ENCODE measurements at places on chromosomes 2 and 18.

- no peak for DNase-seq
These were observed 2.3 kb upstream of the ACTG2 start for GRCh38 chr2:73890301-73891092.

DNA sequence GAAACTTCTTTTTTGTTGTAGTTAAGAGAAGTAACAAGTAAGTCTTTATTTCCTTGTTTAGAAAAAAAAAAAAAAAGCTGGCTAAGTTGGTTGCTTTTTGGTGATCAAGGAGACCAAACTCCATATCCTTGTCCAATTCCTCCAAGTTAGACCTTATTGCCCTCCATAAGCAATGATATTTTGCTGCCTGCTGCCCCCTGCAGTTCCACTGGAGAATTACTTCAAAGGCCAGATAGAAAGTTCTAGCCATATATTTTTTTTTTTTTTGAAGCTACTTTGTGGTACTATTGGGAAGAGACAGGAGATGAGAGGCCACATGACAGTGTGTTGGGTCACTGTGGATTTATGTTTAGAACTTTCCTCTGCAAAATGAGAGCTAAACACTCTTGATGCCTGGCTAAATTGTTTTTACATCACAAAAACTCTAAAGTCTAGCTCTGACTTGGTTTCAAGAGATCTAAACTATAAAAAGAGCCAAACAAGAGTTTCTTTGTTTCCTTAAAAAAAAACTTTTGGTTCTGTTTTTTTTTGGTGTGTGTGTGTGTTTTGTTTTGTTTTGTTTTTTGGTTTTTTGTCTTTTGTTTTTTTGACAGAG is 80.7 kb upstream of the RASGRP3 start:
- peak; percentile 2 for DNase-seq

DNA sequence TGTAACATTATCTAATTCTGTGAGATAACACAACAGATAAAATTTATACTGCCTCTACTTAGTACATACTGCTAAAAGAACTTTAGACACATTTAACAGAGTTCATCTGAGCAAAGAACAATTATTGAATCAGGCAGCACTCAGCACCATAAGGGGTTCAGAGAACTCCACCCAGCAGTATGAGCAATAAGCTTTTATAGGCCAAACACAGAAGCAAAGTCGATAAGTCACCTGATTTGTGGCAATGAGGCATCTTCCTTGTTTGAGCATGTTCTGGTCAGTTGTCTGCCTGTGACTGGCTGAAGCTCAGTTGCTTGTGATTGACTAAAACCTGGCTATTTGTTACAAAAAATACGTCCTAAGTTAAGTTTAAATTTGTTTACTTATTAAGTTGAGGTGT is 746.1 kb upstream of the DDX18 start:
- DNase-seq = no peak

DNA sequence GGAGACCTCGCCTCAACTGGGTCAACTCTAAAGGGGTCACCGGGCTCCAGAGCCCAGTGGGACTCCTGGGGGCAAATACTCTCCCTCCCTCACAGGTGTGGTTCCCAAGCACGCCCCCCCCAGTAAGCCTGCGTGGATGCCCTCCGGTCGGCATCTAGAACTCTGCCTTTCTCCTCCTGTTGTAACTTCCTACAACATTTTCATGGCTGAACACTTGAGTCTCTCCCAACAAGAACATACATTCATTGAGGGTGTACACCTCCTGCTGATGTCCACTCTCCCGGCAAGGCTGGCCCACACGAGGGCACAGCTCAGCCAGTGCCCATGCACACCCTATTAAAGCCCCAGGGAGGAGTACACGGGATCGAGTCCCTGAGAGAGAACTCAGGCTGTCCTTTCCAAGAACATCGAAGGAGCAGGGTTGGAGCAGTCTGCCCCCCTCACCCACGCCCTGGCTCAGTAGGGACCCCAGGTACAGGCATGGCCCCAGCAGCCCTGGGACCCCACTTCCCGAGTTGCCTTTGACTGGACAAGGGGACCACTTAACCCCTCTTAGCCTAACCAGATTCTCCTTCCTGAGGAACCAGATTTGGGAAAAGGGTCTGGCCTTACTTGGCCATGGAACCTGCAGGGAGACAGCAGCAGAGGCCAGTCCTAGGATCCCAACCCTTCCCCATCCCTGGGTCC is 37.4 kb downstream of the FAM178B start:
- no peak for DNase-seq

GRCh38 chr18:54023471-54023870 is 201.0 kb downstream of the MBD2 start:
- no peak for DNase-seq

DNA sequence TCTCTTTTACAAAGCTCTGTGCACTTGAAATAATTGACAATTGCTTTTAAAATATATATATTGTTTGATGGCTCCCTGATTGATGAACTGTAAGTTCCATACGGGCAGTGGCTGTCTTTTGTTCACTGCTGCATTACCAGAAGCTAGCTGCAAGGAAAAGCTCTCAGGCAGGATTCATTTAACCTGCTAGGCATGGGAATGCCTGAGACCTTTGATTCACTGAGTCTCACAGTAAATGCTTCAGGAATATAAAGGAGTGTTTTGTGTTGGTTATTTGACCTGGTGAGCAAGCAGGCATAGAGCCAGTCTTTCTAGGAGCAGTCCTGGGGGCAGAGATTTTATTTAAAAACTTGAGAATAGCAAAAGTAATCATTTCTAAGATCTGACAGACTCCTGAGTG is 193.2 kb upstream of the ITGA4 start:
- DNase-seq = no peak

DNA sequence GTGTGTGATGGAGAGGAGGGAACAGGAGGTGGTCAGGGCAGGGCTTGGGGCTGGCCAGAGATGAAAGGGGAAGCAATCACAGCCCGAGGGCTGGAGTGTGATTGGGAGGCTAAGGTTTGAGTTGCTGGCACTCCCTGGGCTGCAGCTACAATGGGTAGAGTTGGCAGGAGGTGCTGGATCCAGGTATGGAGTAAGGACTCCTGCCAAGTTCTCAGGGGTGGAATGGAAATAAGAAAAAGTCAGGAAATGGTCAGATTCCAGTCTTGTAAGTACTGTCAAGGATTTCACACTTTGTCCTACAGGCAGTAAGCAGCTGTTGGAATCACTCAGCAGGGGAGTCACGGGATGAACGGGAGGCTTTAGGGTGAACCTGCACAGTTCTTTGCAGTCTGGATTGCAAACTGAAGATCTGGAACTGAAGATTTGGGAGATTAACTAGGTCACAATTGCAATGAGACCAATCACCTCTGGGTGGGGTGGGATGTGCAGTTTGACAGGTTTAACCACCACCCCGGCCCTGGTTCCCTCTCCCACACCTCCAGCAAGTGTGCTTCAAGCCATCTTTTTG is 10.9 kb upstream of the INPP5D start:
- no peak for DNase-seq

GRCh38 chr2:230234845-230235244 is 9.3 kb downstream of the SP140 start:
- DNase-seq = no peak

GRCh38 chr2:123659120-123659519 is 366.0 kb upstream of the CNTNAP5 start:
- no peak for DNase-seq

GRCh38 chr2:41718705-41719104 is 329.1 kb upstream of the PKDCC start:
- DNase-seq = no peak

- no peak for DNase-seq
These were observed 103.2 kb upstream of the OTX1 start for GRCh38 chr2:62947403-62947802.

GRCh38 chr2:216302981-216303676 is 69.2 kb downstream of the MARCHF4 start:
- no peak for DNase-seq

- DNase-seq = no peak
These were observed 5.3 kb upstream of the FLACC1 start for GRCh38 chr2:201362396-201362795.

GRCh38 chr2:44010266-44010665 is 14.5 kb upstream of the LRPPRC start:
- DNase-seq = no peak

Measured in naive thymus-derived CD4-positive, alpha-beta T cell (primary cell).